Neuronal stem cell (in vitro differentiated cells): ENCODE measurements at places on chromosomes 12 and 14.

GRCh38 chr12:2543801-2544200, 251.0 kb upstream of the FKBP4 start:
- no peak for DNase-seq

DNA sequence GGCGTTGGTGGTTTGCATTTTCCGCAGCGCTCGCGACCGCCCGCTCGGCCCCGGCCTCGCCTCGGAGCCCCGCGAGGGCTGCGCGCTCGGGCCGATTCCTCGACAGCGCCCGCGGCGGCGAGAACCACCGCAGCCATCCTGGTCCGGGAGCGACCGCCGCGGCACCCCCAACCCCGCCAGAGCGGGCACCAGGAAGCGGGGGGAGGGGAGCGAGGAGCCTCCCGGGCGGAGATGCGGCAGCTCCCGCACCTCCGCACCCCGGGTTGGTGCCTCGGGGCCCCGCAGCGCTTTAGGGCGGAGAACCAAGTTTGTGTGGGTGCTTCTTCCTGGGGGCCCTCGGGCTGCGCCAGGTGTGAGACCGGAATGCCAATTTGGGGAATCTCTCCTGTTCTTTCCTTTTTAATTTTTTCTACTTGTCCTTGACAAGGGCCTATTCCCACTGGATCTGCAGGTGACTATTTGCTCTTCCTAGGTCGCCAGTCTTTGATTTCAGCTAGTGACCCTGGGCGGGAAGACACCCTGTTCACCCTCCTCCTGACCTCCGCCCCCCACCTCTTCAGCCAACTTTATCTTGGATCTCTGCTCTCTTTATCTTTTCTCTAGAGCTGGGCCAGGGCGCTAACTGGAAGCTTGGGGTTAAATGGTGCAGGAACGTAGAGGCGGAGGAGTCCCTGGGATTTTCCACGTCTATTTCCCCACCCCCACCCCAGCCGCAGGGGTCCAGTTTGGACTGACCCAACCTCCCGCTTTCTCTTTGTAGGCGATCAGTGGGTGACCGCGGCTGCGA, at the start of gene SOCS2:
TSS of gene SOCS2 (plus strand) at position 751 of the 787 bp plus-strand sequence. CDS start 223 bp downstream, outside the sequence.
- peak; percentile 56 for DNase-seq

GRCh38 chr14:103480595-103480994, 42.0 kb downstream of the CKB start:
- DNase-seq = no peak

DNA sequence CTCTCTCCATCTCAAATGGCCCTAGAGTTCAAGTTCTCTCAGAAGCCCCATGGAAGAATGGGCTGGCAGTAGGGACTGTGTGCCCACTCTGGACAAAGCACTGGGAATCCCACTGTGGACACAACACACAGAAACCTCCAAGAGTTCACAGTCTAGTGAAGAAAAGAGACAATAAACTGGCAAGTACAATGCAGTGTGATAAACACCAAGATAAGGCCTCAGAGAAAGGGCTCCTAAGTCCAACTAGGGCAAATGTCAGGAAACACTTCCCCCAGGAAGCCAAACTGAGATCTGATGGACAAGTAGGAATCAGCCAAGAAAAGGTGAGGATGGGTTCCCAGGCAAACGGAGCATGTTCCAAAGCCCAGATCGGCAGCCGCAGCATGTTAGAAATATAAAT, 5.4 kb downstream of the VSIG10 start:
- DNase-seq = no peak

DNA sequence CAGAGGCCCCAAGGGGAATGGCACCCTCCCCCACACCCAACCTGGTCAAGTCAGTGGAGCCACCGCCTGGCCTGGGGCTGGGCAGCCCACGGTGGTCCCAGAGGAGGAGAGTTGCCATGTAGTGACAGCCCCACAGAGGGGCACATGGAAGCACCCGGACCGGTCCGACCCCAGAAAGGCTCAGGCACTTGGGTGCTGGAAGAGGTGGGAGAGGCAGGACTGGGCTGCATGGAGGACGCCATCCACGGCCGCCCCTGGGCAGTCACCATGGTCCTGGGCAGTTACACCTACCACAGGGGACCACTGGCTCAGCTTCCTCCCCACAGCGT, 37.9 kb upstream of the TMEM179 start:
- no peak for DNase-seq

GRCh38 chr14:52443506-52443905, 108.8 kb downstream of the TXNDC16 start:
- no peak for DNase-seq

DNA sequence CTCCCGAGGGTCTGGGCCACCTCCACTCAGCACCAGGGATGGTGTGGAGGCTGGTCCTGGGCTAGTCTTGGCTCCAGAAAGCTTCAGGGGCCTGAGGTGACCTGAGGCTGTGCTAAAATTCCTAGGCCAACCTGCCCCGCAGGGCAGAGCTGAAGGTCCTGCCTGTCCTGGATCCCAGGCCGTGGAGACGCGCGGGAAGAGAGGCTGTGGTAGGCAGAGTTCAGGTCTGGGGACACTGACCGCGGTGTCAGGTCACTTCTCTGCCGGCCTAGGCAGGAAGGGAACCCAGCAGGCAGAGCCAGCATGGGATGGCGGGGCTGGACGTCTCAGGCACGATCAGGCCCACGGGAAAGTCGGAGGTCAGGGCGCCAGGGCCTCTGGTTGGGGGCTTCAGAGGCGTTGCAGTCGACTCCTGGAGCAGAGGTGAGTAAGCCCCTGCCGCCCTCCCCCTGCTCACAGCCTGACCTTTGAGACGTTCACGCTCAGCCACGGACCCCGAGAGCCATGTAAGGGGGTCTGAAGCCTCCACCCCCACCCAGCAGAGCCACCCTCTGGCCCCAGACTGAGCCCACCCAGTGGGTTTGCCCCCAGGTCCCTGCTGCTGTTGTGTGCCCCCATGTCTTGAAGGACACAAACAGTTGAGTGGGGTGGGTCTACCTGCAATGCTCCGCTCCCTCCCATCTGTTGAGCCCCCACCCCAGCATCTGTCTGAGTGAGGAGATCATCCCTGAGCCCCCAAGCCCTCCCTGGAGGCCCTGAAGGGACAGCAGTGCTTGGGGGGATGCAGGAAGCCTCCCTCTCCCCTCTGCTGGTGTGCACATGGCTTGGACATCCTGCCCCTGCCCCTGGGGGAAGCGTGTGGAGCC, 142.7 kb downstream of the KIF26A start:
- no peak for DNase-seq

- DNase-seq = no peak
Measured at GRCh38 chr14:89977668-89978067, 21.9 kb downstream of the TDP1 start.

DNA sequence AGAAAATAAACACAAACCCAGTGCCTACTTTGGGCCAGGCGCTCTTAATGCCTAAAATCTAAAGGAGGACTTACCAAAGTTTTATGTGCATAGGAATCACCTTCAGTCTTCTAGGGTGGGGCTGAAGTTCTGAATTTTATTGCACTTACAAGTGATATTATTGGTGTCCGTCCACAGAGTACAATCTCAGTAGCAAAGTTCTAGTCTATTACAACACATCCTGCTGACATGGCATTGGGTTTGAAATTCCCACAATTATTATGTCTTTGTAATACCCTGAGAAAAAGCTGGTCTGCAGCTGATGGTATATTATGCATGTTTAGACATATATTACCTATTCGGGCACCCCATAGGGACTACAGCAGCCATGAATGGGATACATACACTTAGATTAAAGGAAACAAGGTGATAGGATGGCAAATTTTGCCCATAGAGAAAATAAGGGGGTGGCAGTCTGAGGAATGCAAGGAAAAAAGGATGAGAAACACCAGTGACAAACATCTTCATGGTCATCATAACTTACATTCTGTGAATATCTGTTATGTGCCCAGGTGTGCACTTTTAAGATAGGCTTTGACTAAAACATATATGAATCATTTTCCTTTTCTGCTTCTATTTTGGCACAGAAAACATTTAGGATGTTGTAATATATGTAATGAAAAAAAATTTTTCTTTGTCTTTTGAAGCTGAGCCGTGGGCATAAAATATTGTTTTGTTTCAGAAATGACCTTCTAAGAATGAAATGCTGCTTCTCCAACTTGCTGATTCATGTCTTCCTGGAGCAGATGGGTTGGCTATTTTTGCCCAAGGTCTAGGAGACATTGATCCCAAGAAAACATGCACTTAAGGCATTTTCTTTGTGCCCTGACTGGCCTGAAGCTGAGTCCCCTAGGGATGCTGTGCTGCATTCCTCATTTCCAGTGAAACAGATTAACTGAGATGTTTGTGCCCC, 27.2 kb upstream of the ALG10 start:
- no peak for DNase-seq

DNA sequence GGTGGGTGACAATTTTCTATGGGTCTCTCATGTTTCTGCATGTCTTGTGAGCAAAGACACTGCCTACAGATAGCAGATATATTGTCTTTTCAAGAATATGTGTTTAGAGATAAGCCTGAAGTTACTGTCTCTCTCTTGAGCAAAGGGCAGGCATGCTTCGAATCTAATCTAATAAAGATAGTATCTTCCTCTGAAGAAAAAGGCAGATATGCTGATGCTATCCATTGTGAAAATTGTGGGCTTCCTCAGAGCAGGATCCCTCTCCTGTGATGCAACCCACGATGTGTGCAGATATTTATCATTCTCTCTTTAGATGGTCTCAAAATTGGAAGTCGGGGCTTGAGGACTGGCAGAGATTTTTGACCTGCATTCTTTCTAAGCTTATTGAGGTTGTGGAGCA, 187.0 kb downstream of the DACT1 start:
- no peak for DNase-seq

DNA sequence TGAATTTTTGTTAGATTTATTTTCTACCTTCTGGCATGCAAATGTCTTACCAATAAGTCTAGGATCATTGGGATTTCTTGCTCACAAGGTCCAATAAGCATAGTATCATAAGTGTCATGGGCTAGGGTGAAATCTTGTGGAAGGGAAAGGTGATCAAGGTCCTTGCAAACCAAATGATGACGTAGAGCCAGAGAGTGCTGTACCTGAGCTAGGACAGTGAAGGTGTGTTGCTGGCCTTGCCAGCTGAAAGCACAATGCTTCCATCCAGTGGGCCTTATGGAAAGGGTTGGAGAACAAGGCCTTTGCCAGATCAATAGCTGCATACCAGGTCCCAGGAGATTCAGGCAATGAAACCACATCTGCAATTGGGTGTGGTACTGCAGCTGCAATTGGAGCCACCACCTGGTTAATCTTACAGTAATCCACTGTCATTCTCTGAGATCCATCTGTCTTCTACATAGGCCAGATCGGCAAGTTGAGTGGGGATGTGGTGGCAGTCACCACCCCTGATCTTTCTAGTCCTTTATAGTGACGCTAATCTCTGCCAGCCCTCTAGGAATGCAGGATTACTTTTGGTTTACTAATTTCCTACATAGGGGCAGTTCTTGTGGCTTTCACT, 208.9 kb upstream of the MYL2 start:
- DNase-seq = no peak

GRCh38 chr12:121057794-121058193, 18.7 kb upstream of the OASL start:
- DNase-seq = no peak

DNA sequence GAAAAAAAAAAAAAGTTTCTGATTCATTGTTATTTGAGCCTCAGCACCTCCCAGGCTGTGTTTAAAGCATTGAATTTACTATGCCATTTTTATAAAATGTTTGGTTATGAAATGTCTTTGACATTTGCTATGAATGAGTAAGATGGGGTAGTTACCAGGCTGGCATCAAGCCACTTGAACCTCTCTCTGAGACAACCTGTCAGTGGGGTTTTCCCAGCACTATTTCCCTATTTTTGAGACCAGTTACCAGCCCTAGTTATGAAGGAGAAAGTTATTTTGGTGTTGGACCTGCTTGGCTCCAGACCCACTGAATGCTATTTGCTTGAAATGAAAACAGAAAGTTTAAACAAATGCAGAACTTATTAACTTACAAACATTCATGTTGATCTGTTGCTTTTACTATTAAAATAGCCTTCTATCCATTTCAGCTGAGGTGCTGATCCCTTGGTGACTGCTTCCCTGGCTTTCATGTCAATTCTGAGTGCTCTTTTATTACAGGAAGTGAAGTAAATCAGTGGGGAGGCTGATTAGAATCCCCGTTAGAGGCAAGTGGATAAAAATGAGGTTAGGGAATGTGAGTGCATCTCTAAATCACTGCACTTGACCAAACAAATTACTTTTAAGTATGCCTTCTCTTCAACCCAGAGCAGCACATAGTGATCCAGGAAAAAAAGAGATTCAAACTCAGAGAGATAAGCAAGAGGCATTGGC, 37.8 kb downstream of the LLPH start:
- no peak for DNase-seq

GRCh38 chr14:61663312-61663979, 31.9 kb upstream of the HIF1A start:
- DNase-seq = no peak

- peak; percentile 18 for DNase-seq
Measured at GRCh38 chr14:54291491-54292191, 105.2 kb upstream of the CDKN3 start.

- DNase-seq = no peak
Measured at GRCh38 chr12:29673346-29673745, 110.4 kb downstream of the TMTC1 start.

GRCh38 chr12:79662046-79662811, 28.5 kb downstream of the PAWR start:
- DNase-seq = no peak

DNA sequence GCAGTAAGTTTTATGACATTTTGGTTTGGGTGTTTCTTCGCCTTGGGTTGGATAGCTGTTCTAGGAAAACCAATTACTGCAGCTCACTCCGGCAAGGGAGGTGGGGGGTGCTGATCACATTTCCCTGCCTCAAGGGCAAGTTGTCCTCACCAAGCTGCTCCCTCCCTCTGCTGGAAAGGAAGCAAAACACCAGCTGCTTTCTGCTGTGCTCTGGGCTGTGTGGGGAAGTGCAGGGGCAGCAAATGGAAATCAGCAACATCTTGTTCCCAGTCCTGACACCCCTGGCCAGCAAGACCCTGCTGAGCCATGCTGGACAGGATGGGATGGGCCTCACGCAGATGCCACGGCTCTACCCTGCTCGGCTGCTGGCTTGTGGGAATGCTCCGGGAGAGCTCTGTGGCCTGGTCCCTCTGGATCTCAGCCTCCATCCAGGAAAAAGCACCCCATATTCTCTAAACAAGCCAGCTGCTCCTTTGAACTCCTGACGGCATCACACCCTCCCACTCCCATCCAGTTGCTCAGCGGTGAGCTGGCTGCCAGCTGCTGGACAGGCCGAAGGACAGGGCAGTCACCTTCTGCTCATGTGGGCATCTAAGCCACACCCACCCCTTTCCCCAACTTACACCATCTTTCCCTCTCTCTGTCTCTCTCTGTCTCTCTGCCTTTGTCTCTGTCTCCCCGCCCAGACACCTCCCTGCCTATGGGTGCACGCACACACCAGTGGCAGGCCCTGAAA, 52.4 kb upstream of the EIF5 start:
- DNase-seq = no peak

DNA sequence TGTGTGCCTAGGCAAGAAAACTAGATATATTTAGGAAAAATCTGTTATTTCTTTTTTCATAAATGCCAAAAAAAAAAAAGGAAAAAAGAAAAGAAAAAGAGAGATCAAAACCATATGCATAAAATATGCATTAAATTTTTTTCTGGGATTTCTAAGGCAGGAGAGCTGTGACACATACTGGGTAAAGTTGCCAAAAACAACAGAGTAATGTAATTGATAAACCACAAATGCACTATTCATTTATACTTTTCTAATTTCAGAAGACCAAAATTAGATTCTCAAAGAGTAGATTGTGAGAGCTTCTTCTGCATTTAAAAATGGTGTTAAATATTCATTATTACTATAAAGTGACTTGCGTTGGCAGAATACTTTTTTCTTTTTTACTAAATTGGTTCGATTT, 673.8 kb upstream of the MGAT4C start:
- DNase-seq = no peak
